ENCODE measurements at places on chromosomes 2 and 18. TPM values are rescaled to one million over a fixed set of nuclear protein-coding genes. Genes with fewer than 3 reads are reported as not detected.

GRCh38 chr2:37471994-37472393 is 127.6 kb downstream of the QPCT start:
- DNase-seq = no peak

DNA sequence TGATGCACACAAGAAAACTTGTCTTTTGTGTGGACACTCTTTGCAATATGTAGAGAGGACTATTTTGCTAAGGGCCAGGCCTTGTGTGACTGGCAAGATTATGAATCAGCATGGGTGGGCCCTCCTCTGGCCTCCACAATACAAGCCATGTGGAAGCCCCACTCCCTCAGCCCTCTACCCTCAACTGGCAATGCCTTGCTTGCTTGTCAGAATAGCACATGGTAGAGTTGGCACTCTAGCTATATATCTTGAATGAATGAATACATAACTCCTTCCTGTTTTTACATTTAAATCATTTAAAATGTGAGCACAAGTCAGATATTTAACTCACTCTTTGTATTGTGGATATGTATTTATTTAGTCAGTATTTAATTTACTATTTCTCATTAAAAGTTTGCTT is 805.4 kb upstream of the GYPC start:
- DNase-seq = no peak

TMEM178A gene
- total RNA-seq = 0.47 TPM

CHST10 gene
- total RNA-seq = 7.5 TPM

DNA sequence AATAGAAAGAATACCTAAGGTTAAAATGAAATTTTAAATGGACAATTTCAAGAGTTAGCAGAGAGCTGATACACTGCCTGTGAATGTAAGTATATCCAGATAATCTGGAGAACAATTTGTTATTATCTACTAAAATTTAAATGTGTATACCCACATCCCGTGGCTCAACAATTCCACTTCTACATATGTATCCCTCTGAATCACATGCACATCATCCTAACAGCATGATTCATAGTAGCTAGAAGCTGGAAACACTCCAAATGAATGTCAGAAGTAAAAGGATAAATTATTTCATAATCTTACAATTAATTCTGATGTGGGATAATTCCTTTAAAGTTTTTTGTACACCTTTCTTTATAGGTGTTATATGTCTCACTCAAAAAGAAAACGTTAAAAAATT is 87.9 kb downstream of the CNTNAP5 start:
- no peak for DNase-seq

GRCh38 chr18:79797518-79798345 is at the start of gene KCNG2:
Gene KCNG2 (plus strand): TSS chr18:79797938. CDS start chr18:79863668, 65,730 bp downstream.
- DNase-seq = peak; percentile 23

DNA sequence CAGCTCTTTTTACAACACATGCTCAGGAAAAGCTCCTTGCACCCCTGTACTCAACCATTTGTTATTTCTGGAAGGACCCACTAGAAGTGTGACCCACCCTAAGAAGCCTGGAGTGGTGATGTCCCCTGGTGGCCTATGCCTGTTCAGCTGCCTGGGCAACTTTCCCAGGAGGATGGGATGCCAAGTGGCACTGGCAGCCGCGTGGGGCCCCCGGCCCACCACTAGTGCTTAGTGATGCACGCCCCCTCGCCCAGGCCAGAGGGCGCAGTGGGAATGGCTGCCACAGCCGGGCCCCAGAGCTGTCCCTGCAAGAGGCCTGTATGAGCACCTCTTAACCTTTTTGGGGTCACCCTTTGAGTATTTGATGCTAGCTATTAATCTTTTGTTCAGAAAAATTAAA is 18.1 kb downstream of the IMPA2 start:
- DNase-seq = no peak

COLEC12 gene
- 0.13 TPM for total RNA-seq

C2orf76 gene
- 10.7 TPM for total RNA-seq

GRCh38 chr2:96265349-96265839 is 403 bp downstream of the TMEM127 start:
- DNase-seq = no peak

NEDD4L gene
- total RNA-seq = 5.6 TPM

GRCh38 chr18:27461957-27462356 is 276.8 kb upstream of the CHST9 start:
- no peak for DNase-seq

GRCh38 chr2:104888489-104889258 is 34.8 kb downstream of the POU3F3 start:
- DNase-seq = no peak

DNA sequence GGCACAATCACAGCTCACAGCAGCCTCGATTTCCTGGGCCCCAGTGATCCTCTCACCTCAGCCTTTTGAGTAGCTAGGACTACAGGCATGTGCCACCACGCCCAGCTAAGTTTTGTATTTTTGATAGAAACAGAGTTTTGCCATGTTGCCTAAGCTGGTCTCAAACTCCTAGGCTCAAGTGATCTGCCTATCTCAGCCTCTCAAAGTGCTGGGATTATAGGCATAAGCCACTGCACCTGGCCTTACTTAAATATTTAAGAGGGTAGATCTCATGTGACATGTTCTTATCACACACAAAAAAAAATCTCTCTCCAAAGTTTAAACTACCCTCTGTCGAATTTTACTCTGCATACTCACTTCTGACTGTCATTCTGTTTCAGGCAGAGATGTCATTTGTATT is 75.4 kb upstream of the CHRNA1 start:
- DNase-seq = no peak

DNA sequence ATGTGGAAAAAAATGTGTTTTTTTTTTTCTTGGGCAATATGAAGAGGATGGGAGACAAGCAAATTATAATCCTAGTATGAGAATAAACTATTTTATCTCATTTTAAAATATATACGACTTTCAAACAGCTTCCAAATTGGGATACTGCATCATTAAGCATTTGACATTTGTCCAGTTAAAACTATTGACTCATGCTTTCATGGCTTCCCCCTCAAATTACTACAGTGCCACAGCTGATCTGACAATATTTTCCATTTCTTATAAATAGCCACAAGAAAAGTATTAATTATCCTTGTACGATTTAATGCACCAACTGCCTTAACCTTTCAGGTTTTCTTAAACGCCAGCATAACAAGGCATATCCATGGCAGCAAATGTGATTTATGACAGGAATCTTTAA is 1134.8 kb upstream of the ZEB2 start:
- DNase-seq = no peak

DNA sequence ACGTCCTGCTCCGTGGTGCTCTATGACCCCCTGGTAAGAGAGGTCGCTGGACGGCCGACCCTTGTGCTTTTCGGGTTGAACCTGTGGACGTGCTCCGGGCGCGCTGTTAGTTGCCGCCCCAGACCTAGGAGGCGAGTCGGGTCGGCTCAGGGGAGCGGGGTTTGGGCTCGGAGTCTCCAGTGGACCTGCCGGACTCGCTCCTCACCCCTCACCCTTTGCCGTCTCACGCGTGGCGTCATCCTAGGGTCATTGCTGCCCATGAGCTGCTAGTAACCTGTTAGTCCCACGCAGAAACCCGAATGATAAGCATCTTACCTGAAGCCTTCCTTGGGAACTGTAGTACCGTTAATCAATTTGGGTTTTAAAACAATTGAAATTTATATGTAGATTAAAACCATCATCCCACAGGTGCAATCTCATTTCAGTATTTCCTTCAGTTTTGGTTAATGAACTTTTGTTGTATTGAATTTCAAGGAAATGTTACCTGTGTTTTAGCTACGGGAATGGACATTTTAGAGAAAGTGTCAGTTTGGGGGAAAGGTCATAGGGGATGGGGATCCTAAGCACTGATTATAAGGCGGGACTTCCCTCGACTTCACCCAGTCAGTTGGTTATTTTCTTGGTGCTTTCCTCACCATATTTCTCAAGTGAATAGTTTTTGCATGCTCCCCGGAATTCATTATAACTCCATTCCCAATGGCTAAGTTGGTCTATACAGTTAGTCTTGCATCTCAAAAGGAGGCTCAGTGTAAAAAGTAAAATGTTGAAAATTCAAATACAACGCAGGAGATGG is 536 bp downstream of the ELP2 start:
- no peak for DNase-seq

- no peak for DNase-seq
These were observed 97.8 kb downstream of the RTN4 start for GRCh38 chr2:54952425-54952824.

DNA sequence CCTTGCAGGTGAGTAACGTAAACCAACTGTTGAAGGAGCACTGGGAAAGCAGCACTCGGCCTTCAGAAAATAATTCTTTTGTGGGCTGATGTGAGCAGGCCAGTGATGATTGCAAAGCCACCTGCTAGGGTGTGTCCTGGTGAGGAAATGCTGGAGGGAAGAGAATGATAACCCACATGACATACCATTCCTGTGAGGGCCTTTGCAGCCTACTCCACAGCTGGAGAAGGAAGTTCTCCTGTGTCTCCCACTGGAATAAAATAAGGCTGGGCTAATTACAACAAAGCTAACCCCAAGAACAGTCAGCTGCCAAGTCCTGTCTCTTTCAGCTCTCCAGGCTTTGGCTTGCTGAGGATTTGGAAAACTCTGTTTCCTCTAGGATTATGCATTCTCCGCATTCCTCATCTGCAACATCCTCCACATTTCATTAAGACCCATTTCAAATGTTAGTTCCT is 16.7 kb upstream of the DSG1 start:
- no peak for DNase-seq

- DNase-seq = no peak
These were observed 321.5 kb downstream of the RND3 start for GRCh38 chr2:150165988-150166312.

DNA sequence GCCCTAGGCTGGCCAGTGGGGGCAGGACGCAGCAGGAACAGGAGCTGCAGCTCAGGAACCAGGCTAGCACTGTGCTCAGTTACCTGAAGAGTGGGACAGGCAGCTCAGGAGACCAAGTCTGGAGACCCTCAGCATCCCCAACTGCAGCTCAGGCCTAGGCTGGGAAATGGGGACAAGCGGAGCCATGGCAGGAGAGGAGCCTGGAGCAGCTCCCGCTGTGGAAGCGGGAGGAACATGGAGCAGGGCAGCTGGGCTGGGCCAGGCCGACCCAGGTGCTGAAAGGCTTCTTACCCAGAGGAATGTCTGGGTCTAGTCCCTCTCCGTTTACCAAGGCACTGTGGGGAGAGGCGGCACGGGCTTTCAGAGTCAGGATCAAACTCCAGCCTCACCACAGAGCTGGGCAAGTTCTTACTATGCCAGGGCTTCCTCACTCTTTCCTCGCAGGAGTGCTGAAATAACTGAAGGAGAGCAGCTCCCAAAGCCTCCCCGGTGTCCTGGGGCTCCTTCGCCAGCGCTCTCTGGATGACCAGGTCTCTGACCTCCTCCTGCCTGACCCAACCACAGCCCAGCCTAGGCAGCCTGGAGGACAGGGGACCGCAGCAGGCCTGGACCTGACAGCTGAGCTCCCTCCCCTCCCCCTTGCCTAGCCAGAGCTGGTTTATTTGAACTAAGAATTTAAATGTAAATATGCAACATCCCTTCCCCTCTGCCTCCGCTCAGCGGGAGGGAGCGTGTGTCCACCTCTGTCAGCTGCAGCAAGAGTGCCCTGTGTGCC is 247.8 kb upstream of the SIX2 start:
- no peak for DNase-seq

GRCh38 chr2:32564417-32565035 is 63.3 kb upstream of the TTC27 start:
- no peak for DNase-seq

DNA sequence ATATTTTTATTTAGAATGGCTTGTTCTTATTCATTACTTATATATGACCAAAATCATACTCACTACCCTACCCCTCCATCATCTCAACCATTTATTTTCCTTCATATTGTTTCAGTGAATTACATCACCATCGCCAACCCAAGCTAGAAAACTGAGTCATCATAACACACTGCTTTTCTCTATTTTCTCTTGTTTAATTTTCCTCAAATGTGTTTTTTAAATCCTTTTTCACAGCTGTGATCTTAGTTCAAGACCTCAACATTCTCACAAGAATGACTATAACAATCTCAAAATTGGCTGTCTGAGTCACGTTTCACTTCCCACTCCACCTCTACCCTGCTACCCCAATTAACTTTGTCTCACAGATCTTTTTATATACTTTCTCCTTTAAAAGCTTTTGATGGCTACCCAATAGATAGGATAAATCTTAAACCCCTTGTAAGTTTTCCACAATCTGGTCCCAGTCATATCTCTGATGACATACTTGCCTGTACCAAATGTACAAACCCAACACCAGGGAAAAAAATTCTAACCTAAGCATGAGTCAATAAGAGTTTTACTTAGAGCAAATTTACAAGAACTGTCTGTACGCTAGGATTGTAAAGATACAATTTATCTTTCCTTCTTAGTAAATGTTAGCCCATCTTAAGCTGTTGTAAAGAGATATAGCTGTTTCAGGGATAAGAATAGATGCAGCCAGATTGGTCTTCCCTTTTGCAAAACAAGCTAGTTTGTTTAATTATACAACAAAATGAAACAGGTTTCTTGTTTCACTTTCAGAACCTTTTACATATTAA is 635.1 kb upstream of the SLC39A10 start:
- no peak for DNase-seq
